ENCODE measurements at places on chromosomes 6 and 20.

DNA sequence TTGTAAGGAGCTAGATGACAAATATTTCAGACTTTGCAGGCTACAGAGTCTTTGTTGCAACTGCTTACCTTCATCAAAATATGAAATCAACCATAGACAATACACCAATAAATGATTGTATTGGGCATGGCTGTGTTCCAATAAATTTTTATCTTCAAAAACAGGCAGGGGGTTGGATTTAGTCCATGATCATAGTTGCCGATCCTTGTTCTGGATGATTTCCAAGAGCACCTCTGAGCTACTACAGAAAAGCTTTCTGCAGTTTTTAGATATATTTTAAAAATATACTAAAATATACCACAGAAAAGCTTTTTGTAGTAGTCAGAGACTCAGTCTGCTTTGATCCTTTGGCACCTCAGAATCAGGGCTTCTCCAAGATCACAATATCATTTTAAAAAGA is 145.0 kb downstream of the HTR1B start:
- DNase-seq, result no peak

- DNase-seq, result no peak
Observed at GRCh38 chr6:122717350-122717749, 62.2 kb upstream of the FABP7 start.

- no peak for DNase-seq
Observed at GRCh38 chr6:18186033-18186432, 30.8 kb downstream of the KDM1B start.

DNA sequence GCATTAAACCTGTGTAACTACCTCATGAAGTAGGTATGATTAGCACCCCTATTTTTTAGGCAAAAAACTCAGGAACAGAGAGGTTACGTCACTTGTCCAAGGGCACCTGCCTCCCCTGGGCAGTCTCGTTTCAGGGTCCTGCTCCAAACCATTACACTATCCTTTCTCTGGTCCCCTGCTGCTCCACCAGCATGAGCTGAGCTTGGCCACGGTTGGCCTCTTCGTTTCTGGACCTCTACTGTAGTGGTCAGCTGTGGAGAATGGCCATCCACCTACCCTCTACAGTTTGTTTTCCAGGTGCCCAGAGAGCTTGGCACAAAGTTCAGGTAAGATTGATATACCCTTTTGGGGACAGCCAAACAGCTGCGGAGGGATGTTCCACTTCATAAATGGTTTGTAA is 16.8 kb downstream of the COX4I2 start:
- DNase-seq, result no peak

- no peak for DNase-seq
Observed at GRCh38 chr20:46717818-46718541, 8.5 kb downstream of the SLC2A10 start.

DNA sequence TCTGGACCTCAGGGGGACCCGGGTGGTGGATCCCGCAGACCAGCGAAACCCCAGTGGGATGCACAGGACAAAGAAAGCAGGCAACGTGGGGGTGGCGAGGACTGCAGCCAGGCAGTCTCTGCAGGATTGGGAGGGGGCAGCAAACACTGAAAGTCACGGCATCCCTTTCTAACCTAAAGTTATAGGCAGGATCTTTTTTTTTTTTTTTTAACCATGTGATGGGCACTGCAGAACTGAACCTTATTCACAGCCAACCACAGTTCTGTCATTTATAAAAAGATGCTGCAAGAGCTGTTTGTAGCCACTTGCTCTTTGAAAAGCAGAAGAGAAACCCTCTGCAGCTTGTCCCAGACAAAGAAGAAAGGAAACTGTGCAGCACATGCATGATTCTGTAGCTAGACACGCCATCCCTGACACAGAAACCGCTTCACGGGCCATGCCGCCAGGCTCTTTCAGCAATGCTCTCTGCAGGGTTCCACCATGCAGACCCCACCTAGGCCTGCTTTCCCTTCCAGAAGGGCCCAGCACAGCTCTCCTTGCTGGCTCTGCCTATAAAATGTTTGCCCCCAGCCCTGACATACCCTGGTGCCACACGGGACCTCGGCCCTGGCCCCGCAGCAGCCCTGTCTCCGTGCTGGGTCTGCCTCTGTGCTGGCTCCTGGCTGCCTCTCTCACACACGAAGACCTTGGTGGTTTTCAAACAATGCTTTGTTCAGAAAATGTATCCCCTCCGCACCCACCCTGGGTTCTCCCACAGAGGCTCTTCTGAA is 70.8 kb downstream of the PYGB start:
- DNase-seq, result no peak

GRCh38 chr6:114783083-114783482 is 440.3 kb upstream of the HS3ST5 start:
- DNase-seq, result no peak

DNA sequence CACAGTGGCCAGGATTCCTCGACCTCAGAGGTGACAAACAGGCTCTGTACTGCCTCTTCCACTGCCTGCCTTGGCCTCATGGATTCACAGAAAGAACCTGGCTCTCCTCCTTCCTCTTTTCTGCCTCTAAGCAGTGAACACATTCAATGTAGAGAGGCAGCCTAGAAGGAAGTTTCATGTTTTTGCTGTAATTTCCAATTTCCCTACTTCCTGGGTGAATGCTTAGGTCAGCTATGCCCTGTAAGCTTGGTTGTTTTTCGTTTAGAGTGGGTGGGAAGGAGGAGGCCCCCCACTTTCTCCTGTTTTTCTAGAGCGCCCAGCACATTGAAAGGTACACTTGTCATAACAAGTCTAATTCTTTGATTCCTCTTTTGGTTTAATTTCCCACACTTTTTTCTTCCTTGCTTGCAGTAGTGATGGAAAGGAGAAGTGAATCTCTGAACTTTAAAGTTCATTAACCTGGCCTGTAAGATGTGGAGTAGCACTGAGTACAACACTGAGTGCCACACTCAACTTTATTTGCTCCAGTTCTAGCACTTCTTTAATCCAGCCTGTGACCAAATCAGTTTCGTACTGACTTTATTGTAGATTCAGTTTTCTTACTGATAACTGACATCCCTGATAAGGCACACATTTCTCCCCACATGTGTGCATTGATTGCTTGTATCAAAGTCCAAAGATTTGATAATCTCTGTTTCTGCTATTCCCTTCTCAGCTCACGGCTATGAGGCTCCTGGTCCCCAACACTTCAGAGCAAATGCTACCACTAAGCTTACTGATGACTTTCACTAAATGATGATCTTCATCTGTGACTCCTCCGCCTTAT is 100.0 kb upstream of the MAN1A1 start:
- no peak for DNase-seq
